ENCODE measurements at places on chromosomes 3 and 15.
A peak's percentile ranks its signal among the peaks of the same experiment; 100 is the strongest.

DNA sequence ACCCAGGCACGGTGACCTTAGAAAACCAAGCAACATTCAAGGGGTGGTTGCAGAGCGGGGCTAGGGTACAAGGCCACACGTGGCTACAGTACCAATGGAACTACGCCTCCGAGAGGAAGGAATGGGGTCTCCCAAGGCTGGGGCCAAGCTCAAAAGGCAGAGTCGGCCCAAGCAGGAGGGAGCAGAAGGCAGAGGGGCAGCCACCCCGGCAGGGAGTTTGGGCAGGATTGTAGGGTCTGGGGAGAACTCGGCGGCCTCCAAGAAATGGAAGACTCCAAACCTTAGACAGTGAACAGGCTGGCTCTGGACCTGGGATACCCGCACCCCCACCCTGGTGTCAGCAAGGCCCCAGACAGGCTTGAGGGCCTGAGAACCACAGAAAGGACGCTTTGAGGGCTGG is 28.7 kb downstream of the ATRIP start:
- no peak for DNase-seq

DNA sequence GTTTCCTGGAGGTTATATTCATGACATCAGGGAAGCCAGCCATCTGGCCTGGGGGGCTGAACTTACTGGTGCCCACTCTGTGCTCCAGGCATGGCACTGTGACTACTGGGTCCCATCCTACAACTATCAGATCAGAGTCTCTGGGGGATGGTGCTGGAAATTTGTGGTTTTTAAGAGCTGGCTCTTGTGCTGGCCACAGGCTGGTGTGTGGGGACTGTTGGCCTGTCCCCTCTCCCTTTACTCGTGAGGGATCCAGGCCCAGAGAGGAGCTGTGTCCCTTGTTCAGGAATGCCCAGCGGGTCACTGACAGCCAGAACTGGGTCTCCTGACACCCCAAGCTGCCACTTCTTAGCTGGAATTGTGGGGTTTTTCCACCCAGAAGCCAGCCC is 44.5 kb upstream of the SEC22A start:
- no peak for DNase-seq

- DNase-seq = no peak
Observed at GRCh38 chr3:100682854-100683760, 26.2 kb upstream of the TFG start.

- DNase-seq = no peak
Observed at GRCh38 chr3:52480768-52481715, 14.1 kb upstream of the STAB1 start.

DNA sequence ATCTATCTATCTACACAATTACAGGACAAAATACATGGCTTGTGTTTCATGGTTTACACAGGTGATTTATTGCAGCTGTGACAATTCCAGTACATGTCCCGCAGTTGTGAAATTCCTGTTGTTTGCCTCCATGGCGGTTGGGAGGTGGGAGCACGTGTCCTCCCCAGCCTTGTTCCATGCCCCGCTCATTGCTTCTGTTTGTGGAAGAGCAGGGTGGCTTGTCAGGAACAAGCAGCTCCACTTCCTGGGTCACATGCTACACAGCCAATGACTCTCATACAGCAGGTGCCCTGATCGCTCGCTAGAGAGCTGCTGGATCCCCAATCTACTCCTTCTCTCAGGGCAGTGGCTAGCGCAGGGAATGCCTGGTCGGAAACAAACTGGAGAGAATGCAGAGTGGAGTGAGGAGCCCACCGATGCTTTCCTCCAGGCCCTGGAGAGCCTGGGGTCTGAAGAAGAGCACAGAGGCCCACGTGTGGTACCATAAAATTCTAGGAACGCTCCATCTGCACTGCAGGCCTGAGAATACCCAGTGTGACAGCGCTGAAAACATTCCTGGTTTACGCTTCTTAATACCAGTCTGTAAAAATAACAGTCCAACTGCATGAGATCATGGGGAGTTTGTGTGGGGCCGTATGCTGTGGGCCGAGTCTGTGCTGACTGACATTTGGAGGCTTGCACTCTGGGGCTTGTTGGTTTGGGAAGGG is 270.6 kb upstream of the RGMA start:
- DNase-seq = no peak

- DNase-seq = no peak
Observed at GRCh38 chr15:70319466-70319865, 221.7 kb upstream of the TLE3 start.

GRCh38 chr15:41578736-41579383 is 19.8 kb downstream of the TYRO3 start:
- no peak for DNase-seq

GRCh38 chr3:182644013-182644412 is 149.3 kb upstream of the ATP11B start:
- no peak for DNase-seq

DNA sequence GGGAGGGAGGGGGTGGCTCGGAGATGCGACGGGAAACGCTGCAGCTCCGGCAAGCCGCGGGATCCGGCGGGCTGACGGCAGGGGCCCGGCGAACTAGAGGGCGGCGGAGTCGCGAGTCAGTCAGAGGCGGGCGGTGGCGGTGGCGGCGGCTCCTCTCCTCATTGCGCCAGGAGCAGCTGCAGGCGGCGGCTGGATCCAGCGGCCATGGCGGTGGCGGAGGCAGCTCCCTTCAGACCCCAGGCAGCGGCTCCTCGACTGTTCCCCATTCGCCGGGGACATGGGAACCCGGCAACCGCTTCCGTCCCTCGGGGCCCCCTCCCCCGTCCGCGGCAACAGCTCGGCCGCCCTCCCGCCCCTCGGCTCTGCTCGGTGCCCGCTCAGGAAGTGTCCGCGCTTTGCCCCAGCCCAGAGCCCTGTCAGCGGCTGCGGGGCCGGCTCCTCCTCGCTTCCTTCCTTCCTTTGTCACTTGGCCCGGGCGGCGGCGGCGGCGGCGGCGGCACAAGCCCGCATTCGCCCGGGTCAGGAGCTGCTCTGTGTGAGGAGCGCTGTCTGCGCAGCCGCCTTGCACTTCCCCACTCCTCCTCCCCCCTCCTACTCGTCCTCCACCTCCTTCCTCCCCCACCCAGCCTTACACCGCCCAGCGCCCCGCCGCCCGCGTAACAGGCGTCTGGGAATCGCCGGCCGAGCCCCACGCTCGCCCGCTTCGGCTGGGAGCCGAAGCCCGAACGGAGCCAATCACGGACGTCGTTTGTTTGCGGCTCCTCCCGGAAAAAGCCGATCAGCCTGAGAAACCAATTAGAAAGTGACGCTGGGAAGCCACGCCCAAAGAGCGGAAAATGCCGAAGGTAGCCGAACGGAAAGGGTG is at the start of gene GSK3B:
TSS of gene GSK3B (minus strand) at position 537 of the 865 bp plus-strand sequence. CDS start 1,013 bp downstream, outside the sequence.
- DNase-seq = peak; percentile 99

- DNase-seq = no peak
Observed at GRCh38 chr3:12772462-12772861, 13.4 kb upstream of the TMEM40 start.

DNA sequence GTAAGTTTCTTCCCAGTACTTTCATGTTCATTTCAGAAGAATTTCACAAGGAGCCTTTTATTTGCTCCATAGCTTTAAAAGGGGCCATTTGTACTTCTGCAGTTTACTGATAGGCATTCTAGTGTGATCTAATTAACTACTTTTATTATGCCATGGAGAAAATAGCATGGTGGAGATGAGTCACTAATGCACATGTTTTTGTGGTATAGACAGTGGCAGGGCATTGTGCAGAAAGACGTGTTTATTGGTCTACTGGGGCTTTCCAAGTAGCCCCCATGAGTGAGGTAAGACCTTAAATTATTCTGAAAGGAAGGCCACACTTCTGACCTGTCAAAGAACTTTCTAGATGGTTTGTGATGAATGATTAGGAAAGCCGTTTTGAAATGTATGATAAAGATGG is 810.0 kb upstream of the NR2F2 start:
- no peak for DNase-seq

DNA sequence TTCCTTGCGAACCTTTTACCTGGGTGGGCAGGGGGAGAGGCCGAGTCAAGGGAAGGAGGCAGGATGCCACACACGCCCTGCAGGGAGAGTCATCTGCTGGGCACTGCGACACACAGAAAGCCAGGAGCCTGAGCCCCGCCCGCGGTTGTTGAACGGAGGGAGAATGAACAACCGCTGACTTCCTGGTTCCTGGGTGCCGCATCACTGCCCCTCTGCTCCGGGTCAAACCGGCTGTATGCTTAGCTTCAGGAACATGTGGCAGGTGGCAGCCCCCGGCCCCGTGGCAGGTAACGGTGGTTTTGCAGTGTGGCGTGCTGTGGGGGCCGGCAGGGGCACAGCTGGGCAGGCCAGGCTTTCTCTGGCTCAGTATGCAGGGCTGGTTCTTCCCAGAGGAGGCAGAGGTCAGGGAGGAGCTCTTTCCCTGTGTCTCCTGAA is 33.4 kb downstream of the APBA2 start:
- no peak for DNase-seq

GRCh38 chr15:81265256-81265943 is 58.5 kb downstream of the STARD5 start:
- no peak for DNase-seq

DNA sequence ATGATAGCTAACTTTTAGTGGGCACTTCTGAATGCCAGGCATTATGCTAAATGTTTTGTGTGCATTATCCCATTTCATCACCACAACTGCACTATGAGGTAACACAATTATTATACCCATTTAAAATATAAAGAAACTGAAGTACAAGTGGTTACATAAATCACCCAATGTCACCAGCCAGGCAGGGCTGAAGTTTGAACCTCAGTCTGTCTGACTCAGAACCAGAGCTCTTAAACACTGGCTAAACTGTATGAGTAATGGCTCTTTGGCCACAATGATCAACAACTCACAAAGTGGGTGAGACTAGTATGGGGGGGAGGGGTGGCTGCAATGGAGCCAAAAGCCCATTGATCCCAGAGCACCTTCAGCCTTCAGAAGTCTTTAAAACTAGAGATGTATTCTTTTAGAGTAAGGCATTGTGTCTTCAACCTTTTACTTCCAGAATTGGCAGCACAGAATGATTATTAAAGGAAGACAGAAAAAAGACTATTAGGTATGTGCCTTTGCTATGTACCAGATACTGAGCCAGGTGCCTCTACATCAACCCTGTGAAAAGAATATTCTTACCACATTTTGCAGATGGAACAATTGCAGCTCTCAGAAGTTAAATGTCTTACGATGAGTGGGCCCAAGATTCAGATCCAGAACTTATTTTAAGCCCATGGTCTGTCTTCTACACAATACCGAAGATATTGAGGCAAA is 166.9 kb downstream of the UACA start:
- no peak for DNase-seq

- DNase-seq = no peak
Observed at GRCh38 chr15:39746714-39747276, 35.8 kb downstream of the FSIP1 start.

DNA sequence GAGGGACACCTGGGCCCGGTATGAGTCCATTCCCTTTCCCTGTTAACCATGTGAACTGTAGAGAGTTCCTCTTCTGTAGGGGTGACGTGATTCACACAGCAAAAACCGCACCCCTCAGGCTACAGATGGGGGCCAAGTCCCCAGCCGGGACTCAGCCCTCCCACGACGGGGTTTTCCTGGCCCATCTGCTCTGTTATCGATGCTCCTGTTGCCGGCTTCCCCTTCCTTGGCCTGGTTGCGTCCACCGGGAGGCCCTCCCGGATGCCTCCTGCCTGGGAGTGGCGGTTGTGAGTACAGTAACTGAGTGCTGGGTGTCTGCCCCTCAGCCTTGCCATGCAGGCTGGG is 817 bp upstream of the PLXNA1 start:
- peak; percentile 34 for DNase-seq

DNA sequence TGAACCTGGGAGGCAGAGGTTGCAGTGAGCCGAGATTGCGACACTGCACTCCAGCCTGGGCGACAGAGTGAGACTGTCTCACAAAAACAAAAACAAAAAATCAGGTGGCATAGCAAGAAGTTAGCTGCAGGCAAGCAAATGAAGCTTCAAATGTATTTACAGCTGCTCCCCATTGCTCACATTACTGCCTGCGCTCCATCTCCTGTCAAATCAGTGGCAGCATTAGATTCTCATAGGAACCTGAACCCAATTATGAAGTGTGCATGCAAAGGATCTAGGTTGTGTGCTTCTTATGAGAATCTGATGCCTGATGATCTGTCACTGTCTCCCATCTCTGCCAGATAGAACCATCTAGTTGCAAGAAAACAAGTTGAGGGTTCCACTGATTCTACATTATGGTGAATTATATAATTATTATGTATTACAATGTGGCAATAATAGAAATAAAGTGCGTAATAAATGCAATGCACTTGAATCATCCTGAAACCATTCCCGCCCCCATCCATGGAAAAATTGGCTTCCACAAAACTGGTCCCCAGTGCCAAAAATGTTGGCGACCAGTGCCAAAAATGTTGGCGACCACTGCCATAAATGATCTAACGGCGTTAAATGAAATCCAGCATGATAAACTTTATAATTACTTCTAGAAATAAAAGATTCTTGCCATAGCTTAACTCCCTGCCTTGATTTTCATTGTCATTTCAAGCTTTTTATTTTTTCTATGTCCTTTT is 616.7 kb upstream of the NAALADL2 start:
- DNase-seq = no peak

DNA sequence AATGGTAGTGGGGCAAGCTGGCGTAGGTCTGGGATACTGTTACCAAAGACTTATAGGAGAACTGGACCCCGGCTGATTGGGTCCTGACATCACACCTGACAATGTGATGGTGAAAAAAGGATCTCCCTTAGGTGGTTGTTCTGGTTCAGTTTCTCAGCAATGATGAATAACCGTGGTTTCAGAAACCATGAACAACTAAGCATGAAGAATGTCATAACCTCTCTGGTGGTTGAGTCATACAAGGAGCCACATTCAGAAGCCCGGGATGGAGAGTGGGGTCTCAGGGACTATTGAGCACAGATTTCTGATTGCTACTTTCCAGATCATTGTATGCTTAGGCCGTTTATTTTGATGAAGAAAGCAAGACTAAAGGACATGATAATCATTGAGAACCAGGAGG is 17.4 kb downstream of the GPR160 start:
- no peak for DNase-seq

GRCh38 chr3:45682311-45682710 is 6.9 kb upstream of the SACM1L start:
- DNase-seq = no peak

DNA sequence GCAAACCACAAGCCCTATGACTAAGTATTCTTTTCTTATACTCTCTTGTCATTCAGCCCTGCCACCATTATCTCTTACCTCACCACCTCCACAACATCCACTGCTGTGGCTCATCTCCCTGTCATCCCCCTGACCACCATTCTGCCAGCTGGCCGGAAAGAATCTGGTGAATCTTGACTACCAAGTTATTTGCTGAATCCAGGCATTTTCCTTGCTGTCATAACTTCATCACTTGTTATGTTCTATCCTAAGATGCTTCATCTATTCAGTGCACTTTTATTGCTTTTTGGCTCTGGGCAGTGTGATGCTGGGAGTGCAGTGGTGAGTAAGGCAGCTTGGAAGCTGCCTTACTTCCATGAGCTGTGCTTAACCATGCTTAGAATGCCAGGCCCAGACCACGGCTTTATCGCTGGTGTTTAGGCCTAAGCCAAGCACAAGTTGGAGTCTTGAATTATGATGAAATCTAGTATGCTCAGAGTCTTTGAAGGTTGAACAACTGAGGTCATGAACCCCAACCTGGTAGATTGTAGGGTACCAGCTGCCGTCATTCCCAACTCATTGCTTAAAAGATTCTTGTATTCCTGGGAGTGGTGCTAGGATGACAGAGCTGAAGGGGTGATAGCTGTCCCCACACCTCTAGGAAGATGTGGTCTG is 27.0 kb upstream of the APH1B start:
- no peak for DNase-seq

- no peak for DNase-seq
Observed at GRCh38 chr3:48514431-48515227, 10.7 kb upstream of the SHISA5 start.
